ENCODE measurements at places on chromosomes 5 and 9. TPM values are rescaled to one million over a fixed set of nuclear protein-coding genes. Genes with fewer than 3 reads are reported as not detected.

DNA sequence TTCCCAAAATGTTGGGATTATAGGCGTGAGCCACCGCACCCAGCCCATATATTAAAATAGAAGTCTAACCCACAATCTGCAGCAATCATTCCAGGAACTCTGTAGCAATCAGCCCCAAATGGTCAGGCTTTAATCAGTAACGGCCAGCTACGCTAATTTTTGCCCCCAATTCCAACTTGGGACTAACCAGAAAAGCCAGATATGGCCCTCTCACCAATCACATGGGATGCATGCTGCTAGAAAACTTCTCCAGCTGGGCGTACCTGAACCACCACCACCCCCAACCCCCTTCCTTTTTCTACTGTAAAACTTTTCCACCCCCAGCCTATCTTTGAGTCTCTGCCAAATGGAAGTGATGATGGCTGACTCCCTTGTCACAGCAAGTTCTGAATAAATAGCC lies 4.1 kb downstream of the SUSD1 start:
- DNase-seq: no peak

DNA sequence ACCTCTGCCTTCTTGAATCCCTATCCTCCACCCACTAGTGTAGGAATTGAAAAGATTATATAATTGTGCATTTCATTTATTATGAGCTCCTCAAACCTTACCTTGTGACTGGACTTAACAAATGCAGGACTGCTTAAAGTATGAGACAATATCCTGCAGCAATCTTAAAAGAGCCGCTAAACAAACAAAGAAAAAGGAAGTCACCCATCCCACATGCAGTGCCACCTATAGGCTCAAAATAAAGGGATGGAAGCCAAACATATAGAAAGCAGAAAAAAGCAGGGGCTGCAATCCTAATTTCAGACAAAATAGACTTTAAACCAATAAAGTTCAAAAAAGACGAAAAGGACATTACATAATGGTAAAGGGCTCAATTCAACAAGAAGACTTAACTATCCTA lies 8.7 kb downstream of the PCAT7 start:
- DNase-seq: no peak

DNA sequence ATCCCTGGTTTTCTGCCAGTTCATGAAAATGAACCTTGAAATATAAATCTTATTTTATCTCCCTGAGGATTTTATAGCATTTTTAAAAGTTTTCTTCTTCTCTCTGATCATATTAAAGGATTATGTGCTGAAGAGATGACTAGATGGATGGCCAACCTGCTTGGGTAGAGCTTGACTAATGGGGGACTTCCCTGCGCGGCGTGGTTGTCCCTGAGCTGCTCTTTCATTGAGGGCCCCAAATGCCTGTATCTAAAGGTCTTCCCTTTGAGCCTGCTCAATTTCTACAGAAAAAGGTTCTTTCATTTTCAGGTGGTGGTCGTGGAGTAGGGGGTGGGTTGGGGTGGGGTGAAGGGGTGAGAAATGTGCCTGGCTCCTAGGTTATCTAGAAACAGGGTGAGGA lies 20.5 kb upstream of the CDKN2AIPNL start:
- no peak for DNase-seq

- DNase-seq: peak; percentile 36
Observed at GRCh38 chr9:14924230-14925219, 14.3 kb upstream of the FREM1 start.

GRCh38 chr9:76370396-76371023 lies 23.7 kb downstream of the RFK start:
- DNase-seq: no peak

- DNase-seq: no peak
Observed at GRCh38 chr9:6219981-6220380, 4.4 kb downstream of the IL33 start.

- DNase-seq: no peak
Observed at GRCh38 chr9:127285965-127286364, 21.4 kb downstream of the GARNL3 start.

DNA sequence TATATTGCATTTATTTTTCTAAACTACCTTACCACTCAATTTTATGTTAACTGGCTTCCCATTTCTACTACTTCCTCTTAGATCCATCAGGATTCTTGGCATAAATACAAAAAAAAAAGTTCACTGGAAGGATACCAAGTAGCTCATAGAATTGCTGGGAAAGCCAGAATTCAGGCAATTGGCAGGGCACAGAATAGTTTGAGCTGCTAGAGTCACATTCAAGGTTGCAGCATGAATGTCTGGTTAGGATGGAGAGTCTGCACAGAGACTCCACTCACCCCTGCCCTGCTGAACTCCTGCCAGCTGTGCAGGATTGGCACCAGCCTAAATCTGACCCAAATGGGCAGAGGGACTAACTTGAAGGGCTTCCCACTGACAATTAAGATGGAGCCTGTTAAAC lies 4.9 kb upstream of the AMACR start:
- DNase-seq: no peak

The TAF11L10 gene
- not detected for total RNA-seq

The EIF4EBP3 gene
- total RNA-seq: 3.2 TPM
